ENCODE measurements at places on chromosomes 7 and 10.

DNA sequence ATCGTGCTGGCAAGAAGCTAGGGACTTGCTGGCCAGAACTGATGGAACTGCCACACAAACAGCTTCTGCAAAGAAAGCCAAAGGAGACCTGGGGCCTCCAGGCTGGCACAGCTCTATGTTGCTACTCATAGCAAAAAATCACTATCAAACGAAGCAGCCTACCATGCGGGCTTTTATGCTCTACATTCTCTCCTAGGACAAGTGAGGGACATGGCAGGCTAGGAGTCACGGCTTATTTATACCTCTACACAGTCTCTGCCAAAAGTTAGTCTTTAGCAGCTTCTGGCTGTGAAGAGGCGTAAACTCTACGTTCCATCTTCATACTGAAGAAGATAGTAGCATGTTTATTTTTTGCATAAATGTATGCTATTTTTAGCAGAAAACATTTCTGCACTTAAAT lies 35.4 kb downstream of the CDCA7L start:
- DNase-seq: no peak

DNA sequence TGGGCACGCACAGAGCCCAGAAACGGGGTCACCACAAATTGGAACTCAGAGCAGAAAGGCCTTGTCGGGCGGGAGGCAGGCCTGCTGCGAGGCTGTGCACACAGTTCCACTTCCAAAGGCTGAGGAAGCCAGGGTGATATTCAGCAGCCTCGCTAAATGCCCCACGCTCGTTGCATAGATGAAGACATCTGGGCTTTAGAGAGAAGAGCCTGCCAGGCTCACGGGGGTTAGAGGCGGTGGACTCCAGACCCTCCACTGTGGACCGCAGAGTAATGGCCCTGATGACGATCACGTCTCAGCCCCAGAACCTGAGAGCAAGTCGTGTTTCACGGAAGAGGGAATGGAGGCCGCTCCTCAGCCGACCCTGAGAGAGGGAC lies 104.2 kb downstream of the DNAJB6 start:
- no peak for DNase-seq

DNA sequence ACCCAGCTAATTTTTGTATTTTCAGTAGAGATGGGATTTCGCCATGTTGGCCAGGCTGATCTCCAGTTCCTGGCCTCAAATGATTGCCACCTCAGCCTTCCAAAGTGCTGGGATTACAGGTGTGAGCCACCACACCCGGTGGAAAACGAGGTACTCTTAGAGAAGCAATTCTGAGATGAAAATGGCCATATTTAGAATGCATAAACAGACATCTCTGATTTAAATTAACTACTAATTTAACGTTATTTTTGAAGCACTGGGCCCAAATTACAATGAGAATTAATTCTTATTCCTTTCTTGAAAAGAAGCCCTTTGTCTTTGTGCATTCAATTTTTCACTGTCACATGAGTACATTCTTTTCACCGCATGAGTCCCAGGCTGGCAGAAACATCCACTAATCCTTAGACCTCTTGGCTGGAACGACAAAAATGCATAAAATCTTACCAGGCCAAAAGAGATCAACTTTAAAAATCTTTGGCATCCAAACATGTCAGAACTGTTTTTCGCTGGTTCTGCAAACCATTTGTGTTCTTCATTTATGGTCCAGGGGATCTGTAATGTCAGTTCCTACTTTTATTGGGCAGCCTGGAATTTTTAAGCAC lies 60.1 kb upstream of the CAPZA2 start:
- DNase-seq: no peak

- DNase-seq: no peak
Observed at GRCh38 chr10:126621846-126622245, 48.6 kb downstream of the C10orf90 start.

- DNase-seq: no peak
Observed at GRCh38 chr10:126576336-126576735, 94.2 kb downstream of the C10orf90 start.

- no peak for DNase-seq
Observed at GRCh38 chr10:117266812-117267211, 25.9 kb downstream of the SLC18A2 start.

DNA sequence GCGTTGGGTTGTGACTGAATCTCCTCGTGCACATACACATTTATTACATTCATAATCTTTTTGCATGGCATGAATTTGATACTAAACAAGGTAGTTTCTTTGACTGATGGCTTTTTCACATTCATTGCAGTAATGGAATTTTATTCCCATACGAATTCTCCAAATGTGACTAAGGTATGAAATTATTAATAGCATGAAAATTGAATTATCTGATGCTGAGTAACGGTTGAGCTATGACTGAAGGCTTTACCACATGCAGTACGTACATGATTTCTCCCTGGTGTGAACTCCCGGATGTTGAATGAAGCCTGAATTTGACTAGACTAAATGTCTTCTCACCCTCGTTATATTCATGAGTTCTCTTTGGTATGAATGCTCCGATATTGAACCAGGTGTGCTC lies 104.4 kb upstream of the C1GALT1 start:
- DNase-seq: no peak

DNA sequence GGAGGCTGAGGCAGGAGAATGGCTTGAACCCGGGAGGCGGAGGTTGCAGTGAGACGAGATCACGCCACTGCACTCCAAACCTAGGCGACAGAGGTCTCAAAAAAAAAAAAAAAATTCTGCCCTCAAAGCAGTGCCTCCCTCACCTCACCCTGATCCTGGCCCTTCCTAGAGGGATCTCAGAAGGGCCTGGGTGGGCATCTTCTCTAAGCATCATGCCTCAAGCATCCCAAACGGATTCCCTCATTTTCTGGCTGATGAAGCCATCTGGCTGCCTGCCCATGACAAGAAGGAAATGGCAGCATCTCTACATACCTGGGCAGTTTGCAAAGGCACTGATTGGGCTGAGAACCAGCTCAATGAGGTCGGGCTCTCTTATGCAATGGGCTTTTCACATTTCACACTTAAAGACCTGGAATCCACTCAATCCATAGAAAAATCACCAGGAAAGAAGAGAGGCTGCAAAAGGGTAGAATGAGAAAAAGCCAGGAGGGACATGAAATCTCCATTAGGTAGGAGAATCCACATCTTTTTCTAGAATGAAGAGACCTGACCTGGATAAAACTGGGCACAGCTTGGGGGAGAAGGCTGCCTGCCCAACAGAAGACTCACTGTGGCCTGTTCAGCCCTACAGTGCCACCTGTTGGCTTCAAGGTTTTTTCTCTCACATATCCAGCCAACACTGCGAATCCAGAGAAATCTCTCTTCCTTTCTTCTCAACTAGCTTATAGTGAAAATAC lies 48.1 kb downstream of the PDLIM1 start:
- DNase-seq: peak; percentile 32

- no peak for DNase-seq
Observed at GRCh38 chr10:77913090-77913489, 13.5 kb downstream of the DLG5 start.

DNA sequence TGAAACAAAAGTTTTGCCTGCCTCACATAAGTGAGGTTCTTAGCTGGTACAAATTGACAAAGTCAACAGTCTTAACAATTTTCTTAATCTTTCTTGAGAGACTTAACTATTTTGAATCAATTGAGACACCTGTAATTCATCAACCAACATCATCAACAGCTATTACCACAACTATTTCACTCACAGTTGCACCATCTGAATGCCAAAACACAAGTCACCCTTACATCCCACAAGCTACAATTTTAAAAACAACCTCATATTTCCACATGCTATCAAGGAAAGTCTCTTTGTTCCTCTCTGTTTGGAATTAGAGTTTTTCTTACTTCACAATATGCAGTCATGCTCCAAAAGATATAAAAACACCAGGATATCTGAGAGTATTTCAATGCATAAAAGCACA lies 4.9 kb downstream of the SMURF1 start:
- DNase-seq: no peak

GRCh38 chr7:13057462-13058200 lies 370.2 kb downstream of the ARL4A start:
- no peak for DNase-seq

DNA sequence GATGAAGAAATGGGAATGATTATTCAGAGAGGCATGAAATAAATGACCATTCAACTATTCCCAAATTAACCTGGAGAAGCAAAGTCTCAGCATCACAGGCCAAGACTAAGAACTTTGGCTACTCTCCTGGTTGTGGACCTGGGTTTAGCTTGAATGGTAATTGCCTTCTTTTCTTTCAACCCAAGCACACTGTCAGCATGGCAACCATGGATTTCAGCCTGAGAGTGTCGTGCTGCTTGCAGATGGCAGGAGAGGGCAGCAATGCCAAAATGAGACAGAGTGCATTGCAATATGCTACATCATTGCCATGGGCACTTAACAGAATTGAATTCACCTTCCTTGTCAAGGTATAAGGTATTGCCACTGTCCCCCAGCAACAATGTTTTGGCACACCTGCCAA lies 767.2 kb downstream of the REEP3 start:
- no peak for DNase-seq

GRCh38 chr10:45253183-45253914 lies 62.1 kb downstream of the OR13A1 start:
- no peak for DNase-seq

GRCh38 chr10:78764436-78764835 lies 304.3 kb upstream of the ZMIZ1 start:
- DNase-seq: no peak

- no peak for DNase-seq
Observed at GRCh38 chr7:142257958-142258357, at the start of gene PRSS58. Gene PRSS58 (minus strand): TSS chr7:142258058. CDS start chr7:142257707, 351 bp downstream.

DNA sequence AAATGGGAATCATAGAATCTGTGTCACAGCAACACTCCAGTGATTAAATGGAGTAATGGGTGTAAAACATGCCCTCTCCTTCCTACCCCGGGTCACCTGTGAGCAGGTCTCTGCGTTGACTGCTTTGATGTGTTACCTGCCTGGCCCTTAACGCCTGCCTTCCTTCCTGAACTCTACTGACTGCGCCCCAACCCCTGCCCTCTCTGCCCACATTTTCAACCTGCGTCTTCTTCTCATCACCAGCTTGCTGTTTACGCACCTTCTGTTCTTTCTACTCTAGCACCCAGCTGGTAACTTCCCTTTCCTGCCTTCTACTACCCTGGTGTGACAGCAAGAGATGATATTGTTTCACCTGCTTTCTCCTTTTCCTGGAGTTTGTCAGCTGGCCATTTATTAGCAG lies 303.0 kb upstream of the LRGUK start:
- no peak for DNase-seq

DNA sequence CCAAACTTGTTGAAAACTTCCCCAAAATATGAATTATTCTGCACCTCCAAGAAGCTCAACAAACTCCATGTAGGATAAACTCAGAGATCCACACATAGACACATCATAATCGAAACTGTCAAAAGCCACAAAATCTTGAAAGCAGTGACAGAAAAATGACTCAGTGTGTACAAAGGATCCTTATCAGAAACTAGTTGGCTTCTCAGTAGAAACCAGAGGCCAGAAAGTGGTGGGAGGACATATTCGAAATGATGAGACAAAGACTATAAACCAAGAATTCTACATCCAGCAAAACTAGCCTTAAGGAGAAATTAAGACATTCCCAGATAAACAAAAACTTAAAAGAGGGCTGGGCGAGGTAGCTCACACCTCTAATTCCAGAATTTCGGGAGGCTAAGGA lies 38.5 kb downstream of the MCMBP start:
- DNase-seq: no peak

GRCh38 chr10:99529591-99530107 lies 3.1 kb upstream of the NKX2-3 start:
- DNase-seq: no peak

GRCh38 chr7:40726559-40726958 lies 591.8 kb downstream of the SUGCT start:
- no peak for DNase-seq

- DNase-seq: no peak
Observed at GRCh38 chr10:3292636-3293035, 120.1 kb upstream of the PITRM1 start.

- DNase-seq: no peak
Observed at GRCh38 chr7:134513169-134513752, 14.1 kb upstream of the AKR1B10 start.

GRCh38 chr7:92964141-92964540 lies 127.8 kb upstream of the CDK6 start:
- no peak for DNase-seq

DNA sequence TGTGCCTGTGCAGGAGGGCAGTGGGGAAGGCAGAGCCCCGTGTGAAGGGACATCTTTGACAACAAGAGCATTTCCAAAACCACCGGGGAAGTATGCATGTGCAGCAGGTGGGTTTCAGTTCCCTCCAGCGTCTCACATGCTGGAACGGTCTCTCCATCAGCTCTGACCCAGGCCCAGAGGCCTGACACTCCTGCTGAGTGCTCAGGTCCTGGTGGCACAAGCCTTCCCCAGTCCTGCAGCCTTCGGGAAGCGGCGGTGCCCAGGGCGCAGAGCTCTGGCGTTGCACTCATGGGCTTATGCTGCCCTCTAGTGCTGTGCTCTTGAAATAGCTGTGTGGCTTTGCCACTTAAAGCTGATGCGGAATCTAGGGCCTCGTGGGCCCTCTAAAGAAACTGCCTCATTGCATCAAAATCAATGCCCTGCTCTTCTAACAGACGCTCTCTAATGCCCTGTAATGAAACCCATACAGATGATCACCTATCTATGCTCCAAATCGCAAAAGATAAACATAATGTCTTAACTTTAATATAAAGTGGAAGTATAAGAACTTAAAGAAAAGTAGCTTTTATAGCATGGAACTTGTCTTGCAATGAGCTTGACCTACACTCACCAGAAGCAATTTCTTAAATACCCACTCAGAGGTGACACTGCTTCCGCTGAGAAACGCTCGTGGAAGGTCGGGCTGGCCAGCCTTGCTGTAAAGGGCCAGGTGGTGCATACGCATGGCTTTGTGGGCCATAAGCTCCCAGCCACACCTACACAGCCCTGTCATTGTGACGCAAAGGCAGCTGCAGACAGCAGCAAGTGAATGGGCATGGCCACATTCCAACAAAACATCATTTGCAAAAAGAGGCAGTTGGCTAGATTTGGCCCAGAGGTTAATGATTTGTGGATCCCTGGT lies 38.6 kb downstream of the CLRN3 start:
- peak; percentile 13 for DNase-seq

- no peak for DNase-seq
Observed at GRCh38 chr10:51955696-51956095, 256.3 kb upstream of the CSTF2T start.

GRCh38 chr7:148921806-148922205 lies 37.7 kb upstream of the EZH2 start:
- no peak for DNase-seq

DNA sequence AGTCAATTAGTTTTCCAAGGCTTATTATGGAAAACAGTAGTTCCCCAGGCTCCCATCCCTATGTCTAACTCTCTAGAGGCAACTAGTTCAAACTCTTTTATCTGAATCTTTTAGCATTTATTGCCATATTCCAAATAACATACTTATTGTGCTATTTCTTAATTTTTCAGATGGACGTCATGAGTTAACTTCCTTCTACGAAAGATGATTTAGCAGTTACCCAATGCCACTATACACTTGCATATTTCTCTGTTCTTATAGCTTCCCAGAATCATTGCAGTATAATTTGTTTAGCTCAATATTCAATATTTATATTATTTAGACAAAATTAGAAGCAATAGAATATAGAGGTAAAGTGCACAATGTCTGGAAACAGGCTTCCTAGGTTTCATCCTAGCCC lies 52.8 kb downstream of the REEP3 start:
- no peak for DNase-seq

- DNase-seq: no peak
Observed at GRCh38 chr7:46999866-47000265, 582.0 kb downstream of the TNS3 start.

- no peak for DNase-seq
Observed at GRCh38 chr7:8068892-8069686, 100.5 kb downstream of the GLCCI1 start.

Data from AG09309 (cell line).